ENCODE measurements at places on chromosomes 5 and 9. TPM values are rescaled to one million over a fixed set of nuclear protein-coding genes. Genes with fewer than 3 reads are reported as not detected.

DNA sequence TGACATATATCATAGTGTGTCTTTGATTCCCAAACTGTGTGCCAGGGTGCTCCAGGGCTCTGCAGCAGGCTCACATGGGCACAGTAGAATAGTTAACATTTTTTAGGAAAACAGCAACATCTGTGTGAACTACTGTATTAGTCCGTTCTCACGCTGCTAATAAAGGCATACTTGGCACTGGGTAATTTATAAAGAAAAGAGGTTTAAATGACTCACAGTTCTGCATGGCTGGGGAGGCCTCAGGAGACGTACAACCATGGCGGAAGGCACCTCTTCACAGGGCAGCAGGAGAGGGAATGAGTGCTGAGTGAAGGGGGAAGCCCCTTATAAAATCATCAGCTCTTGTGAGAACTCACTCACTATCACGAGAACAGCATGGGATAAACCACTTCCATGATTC is 82.7 kb downstream of the EGFLAM start:
- no peak for DNase-seq

DNA sequence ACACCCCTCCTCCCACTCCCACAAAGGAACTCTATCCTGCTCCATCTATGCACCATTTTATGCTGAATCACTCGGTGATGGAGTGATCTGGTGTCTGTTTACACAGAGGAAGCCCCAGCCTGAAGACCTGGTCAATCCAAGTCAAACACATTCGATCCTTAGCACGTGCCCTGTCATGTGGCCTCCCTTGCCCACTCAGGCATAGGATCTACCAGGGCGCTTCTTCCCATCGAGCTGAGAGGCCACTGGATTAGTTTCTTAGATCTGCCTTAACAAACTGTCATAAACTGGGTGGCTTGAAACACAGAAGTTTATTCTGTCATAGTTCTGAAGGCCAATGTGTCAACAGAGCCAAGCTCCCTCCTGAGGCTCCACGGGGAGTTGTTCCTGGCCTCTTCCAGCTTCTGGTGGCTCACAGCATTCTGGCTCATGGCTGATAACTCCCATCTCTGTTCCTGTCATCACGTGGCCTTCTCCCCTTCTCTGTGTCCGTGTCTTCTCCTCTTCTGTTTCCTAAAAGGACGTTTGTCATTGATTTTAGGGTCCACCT is 34.2 kb downstream of the FOXI1 start:
- no peak for DNase-seq

DNA sequence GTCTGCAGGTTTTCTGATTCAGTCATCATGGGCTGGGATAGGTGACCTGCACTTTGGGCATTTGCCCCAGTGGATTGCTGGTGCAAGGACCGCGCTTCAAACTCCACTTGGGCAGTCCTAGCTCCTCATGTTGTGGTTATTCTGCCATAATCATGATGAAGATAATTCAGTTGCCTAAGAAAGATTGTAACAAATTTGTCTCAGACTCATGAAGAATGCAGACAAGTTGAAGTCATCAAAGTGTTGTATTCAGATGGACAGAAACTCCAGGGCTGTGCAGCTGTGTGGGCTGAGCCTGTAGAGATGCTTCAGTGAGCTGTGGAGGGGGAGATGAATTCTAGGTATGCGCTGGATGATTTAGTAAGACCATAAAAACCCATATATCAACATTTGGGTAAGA is 38.5 kb downstream of the TARS1 start:
- DNase-seq: no peak

- DNase-seq: no peak
These were observed 1.1 kb downstream of the NSG2 start for GRCh38 chr5:174046558-174046957.

- no peak for DNase-seq
These were observed at the start of gene CDC20B for GRCh38 chr5:55172937-55173686. CDC20B (minus strand) TSS chr5:55173177; CDS start chr5:55173000, 177 bp downstream.

- no peak for DNase-seq
These were observed 3.7 kb upstream of the IRX2 start for GRCh38 chr5:2755076-2755680.

- DNase-seq: no peak
These were observed 5.1 kb downstream of the GLRX start for GRCh38 chr5:95817430-95817829.

DNA sequence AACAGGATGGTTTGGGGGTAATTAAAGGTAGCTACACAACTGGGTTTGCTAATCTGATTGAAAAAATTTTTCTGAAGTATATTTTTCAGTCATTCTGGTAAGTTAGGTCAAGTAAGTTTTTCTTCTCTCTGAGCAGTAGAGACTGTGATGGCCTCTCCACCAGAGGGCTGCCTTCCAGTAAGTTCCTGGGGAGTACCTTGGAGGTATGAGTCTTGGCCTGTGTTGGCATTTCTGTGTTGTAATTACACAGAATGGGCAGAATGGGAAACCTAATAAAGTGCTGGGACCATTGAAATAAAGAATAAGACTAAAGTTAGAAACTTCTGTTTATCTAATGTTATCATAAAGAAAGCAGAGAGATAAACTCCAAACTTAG is 430.8 kb downstream of the ARHGEF28 start:
- DNase-seq: no peak

DNA sequence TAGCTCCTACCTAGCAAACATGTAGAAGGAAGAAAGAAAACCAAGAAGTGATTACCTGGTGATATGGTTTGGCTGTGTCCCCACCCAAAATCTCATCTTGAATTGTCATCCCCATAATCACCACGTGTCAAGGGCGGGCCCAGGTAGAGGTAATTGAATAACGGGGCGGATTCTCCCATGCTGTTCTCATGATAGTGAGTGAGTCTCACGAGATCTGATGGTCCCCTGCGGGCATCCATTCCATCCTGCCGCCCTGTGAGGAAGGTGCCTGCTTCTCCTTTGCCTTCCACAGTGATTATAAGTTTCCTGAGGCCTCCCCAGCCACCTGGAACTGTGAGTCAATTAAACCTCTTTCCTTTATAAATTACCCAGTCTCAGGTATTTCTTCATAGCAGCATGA is 27.4 kb upstream of the ANKRD34B start:
- DNase-seq: no peak

The CYLC2 gene
- polyA plus RNA-seq: not detected

The PCDHB10 gene
- 5.6 TPM for polyA plus RNA-seq

The MINAR2 gene
- polyA plus RNA-seq: 0.11 TPM

The TCOF1 gene
- polyA plus RNA-seq: 34.0 TPM
